Activated T-helper 9 cell treated with anti-CD3 and anti-CD28 coated beads, Interleukin-2, amount 50 U/mL, for 16 hours (primary cell): ENCODE measurements at places on chromosomes 3 and 15.
A peak's percentile ranks its signal among the peaks of the same experiment; 100 is the strongest.

DNA sequence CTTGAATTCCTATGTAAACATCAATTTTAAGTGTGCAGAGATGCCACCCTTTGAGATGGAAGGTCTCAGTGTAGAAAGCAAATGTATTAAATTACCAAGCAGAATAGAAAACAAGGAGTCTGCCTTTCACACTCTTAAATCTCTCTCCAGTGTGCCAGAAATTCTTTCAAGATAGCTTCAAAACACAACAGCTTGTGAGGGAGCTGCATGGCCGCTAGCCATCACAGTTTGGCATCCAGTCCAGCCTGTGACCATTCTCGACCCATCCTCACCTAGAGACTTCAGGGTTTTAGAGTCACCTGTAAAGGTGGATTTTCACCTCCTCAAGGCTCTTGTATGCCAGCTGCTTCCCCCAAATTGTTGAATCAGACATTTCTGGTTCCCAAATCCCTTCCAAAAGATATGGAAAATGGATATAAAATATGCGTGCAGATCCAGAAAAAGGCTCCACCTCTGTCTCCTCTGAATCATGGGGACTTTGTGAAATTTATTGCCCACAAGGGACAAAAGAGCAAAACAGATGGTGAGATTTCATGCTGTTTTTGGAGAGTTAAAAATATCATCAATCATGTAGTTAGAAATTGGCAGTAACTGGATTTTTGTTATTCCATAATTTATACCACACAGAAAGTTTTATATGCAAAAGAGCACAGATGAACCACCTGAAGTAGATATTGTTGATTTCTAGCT, 114.2 kb upstream of the THRB start:
- DNase-seq: no peak

DNA sequence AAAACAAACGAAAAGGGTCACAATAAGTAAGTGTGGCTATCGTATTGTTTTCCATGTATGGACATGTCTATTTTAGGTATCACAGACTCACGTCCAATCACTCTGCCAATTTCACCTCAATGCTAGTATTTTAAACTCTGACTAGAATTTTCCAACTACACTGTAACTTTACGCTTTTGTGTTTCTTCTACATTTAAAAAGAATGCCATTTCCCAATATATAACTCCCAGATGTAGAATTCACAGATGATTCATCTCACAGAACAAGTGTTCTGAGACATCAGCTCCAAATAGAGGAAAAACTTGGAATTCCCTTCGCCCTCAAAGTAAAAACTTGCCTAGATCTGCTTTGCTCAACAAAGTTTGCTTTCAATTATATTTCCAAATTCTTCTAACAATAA, 14.2 kb downstream of the LRIG1 start:
- DNase-seq: no peak

DNA sequence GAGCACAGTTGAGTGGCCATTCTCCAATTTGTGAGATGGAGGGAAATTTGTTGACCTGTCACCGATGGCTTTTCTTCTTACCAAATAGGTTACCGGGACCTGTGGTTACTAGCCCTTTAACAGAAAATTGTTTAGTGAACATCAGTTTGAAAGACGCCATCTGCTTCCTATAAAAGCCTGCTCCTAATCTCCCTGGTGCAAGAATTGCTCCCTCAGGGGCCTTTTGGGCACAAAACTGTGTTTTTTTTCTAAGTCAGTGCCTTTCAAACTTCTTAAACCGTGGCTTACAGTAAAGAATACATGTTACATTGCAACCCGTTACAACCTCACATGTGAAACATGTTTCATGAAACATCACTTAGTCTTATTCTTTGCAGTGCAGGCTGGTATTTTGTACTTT, 15.0 kb downstream of the CACNA2D3 start:
- DNase-seq: no peak

- no peak for DNase-seq
These were observed 74.4 kb downstream of the ZIC1 start for GRCh38 chr3:147483578-147483977.

DNA sequence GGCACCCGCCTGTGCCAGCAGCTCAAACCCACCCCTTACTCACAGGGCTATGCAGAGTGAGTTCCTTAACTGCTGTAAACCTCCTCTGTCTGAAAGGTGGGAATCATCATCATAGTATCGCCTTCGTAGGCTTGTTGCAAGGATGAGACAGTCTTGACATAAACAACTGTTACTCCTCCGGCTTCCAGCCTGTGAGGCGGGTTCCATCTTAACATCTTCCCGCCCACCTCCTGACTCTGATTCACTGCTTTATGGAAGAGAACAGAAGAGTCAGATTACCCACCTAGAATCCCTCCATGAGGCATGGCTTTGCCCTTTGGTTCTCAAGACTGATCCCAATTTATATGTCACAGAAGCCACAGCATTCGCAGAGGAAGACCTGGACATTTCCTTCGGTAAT, 21.9 kb downstream of the POLR2M start:
- no peak for DNase-seq

DNA sequence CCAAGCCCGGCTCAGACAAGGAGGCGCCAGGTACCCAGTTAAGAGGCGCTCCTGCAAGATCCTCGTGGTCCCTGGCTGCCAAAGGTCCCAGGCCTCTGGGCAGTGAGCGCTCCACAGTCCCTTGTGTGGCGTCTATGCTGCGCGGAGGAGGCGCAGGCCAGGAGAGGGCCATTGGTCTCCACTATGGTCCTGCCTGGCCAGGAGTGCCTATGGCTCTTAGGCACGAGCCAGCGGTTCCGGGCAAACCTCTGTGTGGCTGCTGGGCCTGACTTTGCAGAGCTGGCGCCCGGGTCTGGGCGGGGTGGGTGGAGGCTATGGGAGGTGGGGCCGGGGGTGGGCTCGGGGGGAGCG, 660 bp upstream of the ADAMTSL3 start:
- DNase-seq: no peak

GRCh38 chr3:17865631-17866030, 123.2 kb upstream of the TBC1D5 start:
- no peak for DNase-seq

GRCh38 chr15:77500989-77501388, 80.3 kb downstream of the HMG20A start:
- no peak for DNase-seq

DNA sequence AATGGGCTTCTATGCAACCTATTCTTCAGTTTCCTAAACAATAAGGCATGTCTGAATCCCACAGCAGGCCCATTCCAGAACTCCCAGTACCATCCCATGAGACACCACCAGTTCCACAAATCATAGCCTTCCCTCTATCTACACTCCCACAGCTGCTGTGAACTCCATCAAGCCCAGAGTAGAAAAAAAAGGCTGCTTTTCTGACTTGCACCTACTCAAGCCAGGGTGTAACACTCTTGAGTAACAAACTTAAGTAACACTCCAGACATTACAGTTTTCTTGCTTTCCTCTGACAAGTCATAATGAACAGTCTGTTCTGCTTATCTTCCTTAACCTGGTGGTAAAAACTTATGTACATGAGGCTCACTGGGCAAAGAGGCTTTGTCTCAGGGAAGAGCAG, 283.1 kb downstream of the NFKBIZ start:
- no peak for DNase-seq

- DNase-seq: no peak
These were observed 130.6 kb downstream of the IMPG2 start for GRCh38 chr3:101189796-101190195.

DNA sequence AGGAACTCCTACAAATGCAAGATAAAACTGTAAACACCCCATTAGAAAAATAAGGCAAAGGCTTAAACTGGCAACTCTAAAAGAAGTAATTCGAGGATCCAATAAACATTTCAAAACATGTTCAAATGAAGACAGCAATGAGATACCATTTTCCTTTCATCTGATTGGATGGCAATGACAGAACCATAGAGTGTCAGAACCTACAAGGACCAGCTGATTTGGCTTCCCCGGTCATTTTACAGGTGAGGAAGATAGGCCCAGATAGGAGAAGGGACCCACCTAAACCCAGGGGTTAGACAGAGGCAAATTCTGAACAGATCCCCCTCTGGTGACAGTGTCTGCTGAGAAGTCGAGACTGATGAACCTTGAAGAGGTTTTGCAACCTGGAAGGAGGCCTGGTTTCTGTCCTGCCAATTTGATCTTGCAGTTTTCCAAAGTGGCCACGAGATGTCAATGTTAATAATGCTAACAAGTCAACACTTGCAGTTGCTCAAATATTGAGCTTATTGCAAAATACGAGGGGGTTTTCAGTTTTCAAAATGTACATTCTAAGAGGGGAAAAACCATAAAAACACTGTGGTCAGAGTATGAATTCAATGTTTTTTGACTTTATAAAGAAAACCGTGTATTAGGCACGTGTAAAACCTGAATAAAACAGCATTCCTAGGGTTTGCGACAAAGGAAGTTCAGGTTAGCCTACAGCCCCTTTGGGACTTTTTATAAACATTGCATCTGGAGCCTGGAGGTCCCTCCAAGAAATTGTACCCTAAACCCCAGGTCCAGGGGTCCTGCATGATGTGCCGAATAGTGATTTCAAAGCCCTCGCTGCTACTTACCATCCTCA, 21.5 kb downstream of the CFAP161 start:
- DNase-seq: no peak

GRCh38 chr3:13866041-13866965, 13.6 kb downstream of the WNT7A start:
- peak; percentile 33 for DNase-seq

DNA sequence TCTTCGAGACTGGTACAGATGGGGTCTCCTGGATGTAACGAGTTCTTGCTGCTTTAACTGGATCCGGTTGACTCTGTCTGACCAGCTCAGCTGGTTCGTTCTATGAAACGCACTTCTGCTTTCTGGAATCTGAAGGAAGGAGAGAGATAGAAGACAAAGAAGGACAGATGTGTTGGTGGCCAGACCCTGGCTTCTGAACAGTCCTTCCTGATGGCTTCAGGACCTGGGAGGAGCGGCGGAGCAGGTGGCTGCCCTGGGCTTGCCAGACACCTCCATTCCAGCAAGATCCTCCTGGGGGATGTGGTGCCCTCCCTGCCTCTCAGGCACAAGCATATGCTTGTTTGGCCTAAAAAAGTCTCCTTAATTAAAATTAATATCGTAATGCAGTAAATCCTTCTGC, 99.9 kb downstream of the APBA2 start:
- no peak for DNase-seq

GRCh38 chr15:56758770-56759449, 25.6 kb upstream of the ZNF280D start:
- DNase-seq: no peak

DNA sequence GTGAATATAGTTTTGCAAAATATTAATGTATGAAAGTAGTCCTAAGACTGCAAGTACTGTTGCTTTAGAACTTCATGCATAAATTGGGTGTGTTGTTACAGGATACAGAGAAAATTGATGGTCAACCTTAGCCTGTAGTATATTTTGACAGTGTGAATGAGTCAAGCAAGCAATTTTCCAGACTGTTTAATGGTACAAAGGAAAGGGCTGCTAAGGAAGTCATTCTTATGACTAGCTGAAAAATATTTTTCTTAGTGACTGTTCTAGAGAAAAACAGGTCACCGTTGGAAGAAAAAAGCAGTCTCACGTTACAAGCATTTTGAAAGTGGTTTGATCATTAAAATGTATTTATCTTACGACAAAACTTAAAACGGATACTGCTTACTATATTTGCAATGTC, 49.2 kb downstream of the MBNL1 start:
- DNase-seq: no peak

- DNase-seq: no peak
These were observed 1.8 kb downstream of the ITIH1 start for GRCh38 chr3:52779011-52779836.

GRCh38 chr3:20190991-20191390, 5.0 kb upstream of the SGO1 start:
- no peak for DNase-seq

- DNase-seq: no peak
These were observed 123.4 kb downstream of the EPHB1 start for GRCh38 chr3:134918441-134918840.

DNA sequence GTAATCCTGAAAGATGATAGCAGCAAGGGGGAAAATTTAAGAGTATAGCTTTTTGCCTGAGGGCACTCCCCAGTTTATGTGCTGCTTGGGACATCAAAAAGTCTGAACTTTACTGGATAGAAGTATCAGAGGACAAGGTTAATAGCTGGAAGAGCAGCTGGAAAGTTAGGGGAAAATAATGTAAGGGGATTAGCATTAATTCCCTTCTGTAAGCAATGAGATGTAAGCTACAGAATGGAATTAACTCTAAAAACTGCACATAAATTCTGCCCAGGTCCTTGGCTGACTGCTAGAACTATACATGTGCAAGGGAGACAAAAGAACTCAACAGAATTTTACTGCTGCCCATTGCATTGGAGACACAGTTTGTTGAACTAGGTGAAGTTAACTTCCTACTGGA, 55.6 kb downstream of the ATP11B start:
- DNase-seq: no peak

- no peak for DNase-seq
These were observed 18.9 kb upstream of the COPG1 start for GRCh38 chr3:129230311-129231019.

DNA sequence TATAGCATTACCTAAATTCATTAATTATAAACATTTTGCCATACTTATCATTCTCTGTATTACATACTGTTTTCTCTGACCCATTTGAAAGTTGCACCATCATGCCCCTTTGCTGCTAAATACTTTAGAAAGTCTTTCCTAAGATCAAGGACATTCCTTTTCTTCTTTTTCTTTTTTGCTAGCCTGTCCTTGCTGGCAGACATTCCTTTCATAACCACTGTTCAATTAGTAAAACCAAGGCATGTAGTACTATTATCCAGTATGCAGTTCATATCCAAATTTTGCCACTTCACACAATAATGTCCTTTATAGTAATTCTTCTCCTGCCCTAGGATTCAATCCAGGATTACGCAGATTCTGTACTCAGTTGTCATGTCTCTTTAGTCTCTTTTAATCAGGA, 321.0 kb upstream of the C2CD4B start:
- no peak for DNase-seq

GRCh38 chr3:123423806-123424205, 25.1 kb downstream of the ADCY5 start:
- no peak for DNase-seq

- DNase-seq: no peak
These were observed 215.2 kb downstream of the C3orf38 start for GRCh38 chr3:88364926-88365325.

GRCh38 chr3:156211583-156211982, 91.2 kb downstream of the KCNAB1 start:
- DNase-seq: no peak

- DNase-seq: no peak
These were observed 294.2 kb upstream of the SEMA6D start for GRCh38 chr15:47422881-47423665.

GRCh38 chr3:61562042-61562720, 810 bp downstream of the PTPRG start:
- DNase-seq: no peak
